ENCODE measurements at places on chromosomes 4 and X.
A peak's percentile ranks its signal among the peaks of the same experiment; 100 is the strongest.

DNA sequence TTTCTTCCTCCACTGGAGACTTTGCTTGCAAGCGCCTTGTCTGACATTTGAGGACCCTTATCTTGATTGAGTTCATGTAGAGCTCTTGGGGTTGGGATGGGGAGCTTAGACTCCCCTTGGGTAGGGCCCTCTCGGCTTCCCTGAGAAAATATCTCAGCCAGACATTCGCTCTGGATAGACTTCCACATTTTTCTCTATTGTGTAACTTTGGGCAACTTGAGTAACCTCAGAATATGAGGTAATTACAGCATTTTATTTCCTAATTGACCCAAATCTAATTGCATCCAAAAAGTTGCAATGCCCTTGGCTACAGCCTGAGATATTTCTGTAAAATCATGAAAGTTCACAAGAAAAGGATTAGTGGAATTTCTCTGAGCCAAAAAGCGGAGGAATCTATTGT lies 102.8 kb upstream of the MXRA5 start:
- no peak for DNase-seq

DNA sequence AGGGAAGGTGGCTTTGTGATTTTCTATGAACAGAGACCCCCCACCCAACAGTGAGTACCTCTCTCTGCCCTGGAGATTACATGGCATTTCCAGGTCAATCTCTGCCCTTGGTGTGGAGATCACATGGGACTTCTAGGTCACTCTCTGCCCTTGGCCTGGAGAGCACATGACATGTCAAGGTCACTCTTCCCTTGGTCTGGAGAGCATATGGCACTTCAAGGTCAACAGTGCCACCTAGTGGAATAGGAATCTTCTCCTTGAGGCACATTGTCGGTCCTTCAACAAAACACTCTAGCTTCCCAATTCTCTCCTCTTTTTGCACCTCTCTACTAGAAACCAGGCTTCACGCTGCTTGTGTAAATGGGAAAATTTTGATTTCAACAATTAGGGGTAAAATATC lies 66.2 kb upstream of the TACR3 start:
- peak; percentile 4 for DNase-seq

DNA sequence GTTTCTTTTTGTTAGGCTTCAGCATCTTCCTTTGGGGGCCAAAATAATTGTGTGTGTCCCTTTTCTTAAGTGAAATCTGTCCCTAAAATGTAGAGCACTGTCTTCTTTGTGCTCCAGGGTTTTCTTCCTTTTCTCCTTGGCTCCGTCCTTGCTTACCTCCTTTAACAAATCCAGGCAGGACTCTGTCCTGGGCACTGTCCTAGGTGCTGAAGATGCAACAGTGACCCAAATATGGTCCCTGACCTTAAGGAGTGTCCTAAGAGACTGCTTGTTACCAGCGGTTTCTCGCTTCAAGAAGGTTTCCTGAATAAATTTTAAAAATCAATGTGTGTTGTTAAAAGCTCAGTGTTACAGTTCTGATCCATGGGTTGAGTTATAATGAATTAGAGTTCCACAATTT lies 471.8 kb downstream of the KCNIP4 start:
- DNase-seq, result no peak

GRCh38 chrX:52437212-52437611 lies 58.4 kb upstream of the XAGE1A start:
- DNase-seq, result no peak

DNA sequence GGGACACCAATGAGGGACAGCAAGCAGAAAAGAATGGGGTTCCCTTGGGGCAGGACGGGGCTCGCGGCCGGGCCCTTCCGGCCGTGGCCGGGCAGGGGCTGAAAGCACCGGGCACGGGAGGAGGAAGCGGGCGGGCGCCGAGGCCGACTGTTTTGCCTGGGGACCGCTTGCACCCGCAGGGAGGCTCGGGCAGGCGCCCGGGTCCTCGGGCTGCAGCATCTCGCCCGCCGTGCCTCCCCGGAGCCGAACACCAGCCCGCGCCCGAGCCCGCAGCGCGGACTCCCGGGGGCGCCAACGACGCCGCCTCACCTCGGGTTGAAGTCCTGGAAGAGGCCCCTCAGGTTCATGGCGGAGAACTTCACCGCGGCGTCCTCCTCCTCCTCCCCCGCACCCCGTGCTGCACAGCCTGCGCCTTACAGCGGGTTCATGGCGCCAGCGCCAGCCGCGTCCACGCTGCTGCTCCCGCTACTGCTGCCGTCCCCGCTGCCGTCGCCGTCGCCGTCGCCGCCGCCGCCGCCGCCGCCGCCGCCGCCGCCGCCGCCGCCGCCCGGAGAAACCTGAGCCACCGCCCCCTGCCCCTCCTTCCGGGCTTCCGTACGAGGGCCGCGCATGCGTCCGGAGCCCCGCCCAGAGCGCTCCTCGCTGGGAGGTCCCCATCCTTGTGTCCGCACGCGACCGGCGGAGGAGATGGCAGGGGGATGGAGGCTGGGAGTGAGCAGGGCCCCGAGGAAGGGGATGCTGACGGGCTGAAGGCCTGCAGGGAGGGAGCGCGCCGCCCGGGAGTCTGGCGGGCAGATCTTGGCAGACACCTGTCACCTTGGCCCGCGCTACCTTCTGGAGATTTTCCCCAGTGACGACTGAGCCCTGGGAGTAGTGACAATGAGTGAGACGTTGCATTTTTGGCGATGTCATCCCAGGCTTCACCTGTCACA lies at the start of gene TMEM185A:
Gene TMEM185A, minus strand, starts transcription at position 559 of the 932 bp plus-strand sequence. Its CDS starts 212 bp downstream, at position 347.
- DNase-seq, result peak; percentile 36

All from hematopoietic multipotent progenitor cell treated with erythropoietin and hydrocortisone succinate and interleukin-3 and kit ligand, for 15 days (in vitro differentiated cells).